ENCODE measurements at places on chromosomes 7 and 10.
A peak's percentile ranks its signal among the peaks of the same experiment; 100 is the strongest.

GRCh38 chr7:24732646-24733413 is 24.4 kb downstream of the GSDME start:
- DNase-seq = no peak

DNA sequence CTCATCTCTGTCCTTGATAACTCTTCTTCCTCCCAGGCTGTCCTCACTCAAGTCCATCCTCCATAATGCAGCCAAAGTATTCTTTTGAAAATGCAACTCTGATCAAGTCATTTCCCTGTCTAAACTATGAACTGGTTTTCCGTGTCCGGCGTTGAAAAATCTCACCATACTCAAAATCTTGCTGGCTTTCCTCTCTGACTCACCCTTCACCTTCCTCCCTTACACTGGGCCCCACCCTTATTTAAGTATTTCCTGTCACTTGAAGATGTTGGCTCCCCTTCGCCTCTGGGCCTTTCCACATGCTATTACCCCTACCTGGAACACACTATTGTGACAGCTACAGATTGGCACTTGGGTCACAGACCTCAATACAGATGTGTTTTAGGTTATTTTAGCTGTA is 515.6 kb downstream of the INHBA start:
- DNase-seq = no peak

- DNase-seq = no peak
These were observed 78.8 kb downstream of the FAM13C start for GRCh38 chr10:59283456-59284091.

DNA sequence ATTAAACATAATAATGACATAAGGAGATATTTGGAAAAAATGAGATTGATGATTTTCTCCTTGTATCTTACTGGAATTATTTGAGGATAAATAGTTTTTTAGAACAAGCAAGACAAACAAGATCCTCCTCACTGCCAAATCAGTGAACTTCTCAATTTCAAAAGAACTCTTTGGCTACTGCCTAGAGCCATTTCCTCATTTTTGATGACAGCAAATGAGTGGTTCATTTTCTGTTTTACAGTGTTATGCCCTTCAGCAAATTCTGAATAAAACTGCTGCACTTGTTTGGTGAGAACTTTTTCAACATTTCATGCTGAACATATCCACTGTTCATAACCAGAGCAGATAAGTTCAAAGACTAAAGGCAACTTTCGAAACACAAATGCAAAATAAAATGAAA is 42.5 kb upstream of the AHR start:
- DNase-seq = no peak

DNA sequence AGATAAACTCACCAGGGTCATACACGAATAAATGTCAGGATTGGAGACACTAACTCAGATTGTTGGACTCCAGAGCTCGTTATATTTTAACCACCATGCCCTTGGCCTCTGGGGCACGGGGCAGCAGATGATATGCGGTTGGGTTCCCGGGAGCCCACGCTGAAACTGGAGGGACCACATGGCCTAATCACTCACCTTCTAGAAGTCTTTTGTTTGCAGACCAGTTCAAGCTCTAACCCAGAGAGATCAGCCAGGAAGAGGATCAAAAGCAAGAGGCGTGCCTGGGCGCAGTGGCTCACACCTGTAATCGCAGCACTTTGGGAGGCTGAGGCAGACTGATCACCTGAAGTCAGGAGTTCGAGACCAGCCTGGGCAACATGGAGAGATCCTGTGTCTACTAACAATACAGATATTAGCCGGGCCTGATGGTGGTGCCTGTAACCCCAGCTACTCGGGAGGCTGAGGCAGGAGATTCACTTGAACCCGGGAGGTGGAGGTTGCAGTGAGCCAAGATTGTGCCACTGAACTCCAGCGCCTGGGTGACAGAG is 42.6 kb upstream of the ECHDC3 start:
- no peak for DNase-seq

- peak; percentile 45 for DNase-seq
These were observed 50.3 kb downstream of the PALD1 start for GRCh38 chr10:70528741-70529362.

GRCh38 chr10:121741248-121741792 is 143.1 kb upstream of the FGFR2 start:
- no peak for DNase-seq

GRCh38 chr10:93589648-93590562 is 11.1 kb downstream of the RBP4 start:
- no peak for DNase-seq

All from HT-29 (cell line).